ENCODE measurements at places on chromosomes 1 and 21.
A peak's percentile ranks its signal among the peaks of the same experiment; 100 is the strongest.

GRCh38 chr1:207812778-207813511 is 61.1 kb downstream of the CD46 start:
- no peaks in the 10 kb centered on the region for H3K27me3 ChIP-seq
- no peaks in the 10 kb centered on the region for H3K36me3 ChIP-seq
- peak overlapping the region; percentile 56 for H3K27ac ChIP-seq

GRCh38 chr21:29033871-29034270 is 9.4 kb downstream of the USP16 start:
- H3K36me3 ChIP-seq = peaks cover 6% of the 10 kb centered on the region
- no peak overlapping the region for H3K27ac ChIP-seq
- H3K4me3 ChIP-seq = no peak overlapping the region
- DNase-seq = no peak
- H3K4me1 ChIP-seq = no peaks in the 10 kb centered on the region

GRCh38 chr1:58997060-58997411 is 213.2 kb upstream of the JUN start:
- no peaks in the 10 kb centered on the region for H3K27me3 ChIP-seq
- no peaks in the 10 kb centered on the region for H3K4me1 ChIP-seq
- DNase-seq = no peak
- no peak overlapping the region for H3K4me3 ChIP-seq
- no peaks in the 10 kb centered on the region for H3K36me3 ChIP-seq

DNA sequence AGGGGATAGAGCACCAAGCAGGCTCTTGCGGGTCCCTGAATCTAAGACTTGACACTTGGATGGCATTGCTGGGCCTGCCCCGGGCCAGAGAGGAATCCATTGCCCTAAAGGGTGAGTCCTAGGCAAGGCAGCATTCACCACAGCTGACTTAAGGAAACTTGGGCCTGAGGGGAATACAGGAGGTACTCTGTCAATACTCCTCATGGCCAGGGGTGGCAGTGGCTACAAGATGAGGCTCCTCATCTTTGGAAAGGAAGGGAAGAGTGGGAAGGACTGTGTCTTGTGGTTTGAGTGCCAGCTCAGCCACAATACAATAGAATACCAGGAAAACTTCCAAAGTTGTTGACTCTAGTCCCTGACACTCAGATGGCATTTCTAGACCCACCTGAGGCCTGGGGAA is 5.1 kb downstream of the KRTAP22-1 start:
- H3K4me3 ChIP-seq = no peak overlapping the region
- no peak for DNase-seq
- no peak overlapping the region for H3K27ac ChIP-seq
- H3K36me3 ChIP-seq = no peaks in the 10 kb centered on the region
- H3K27me3 ChIP-seq = no peaks in the 10 kb centered on the region
- no peaks in the 10 kb centered on the region for H3K4me1 ChIP-seq

GRCh38 chr1:5842679-5843078 is 149.5 kb downstream of the NPHP4 start:
- peaks cover 66% of the 10 kb centered on the region for H3K27me3 ChIP-seq
- no peak overlapping the region for H3K4me3 ChIP-seq
- H3K4me1 ChIP-seq = no peaks in the 10 kb centered on the region
- DNase-seq = no peak
- H3K27ac ChIP-seq = no peak overlapping the region
- H3K36me3 ChIP-seq = no peaks in the 10 kb centered on the region
